ENCODE measurements at places on chromosomes 7 and 10. TPM values are rescaled to one million over a fixed set of nuclear protein-coding genes. Genes with fewer than 3 reads are reported as not detected.

- peaks cover 3% of the 10 kb centered on the region for H3K27me3 ChIP-seq
- peak; percentile 79 for DNase-seq
- H3K4me3 ChIP-seq, result peak overlapping the region; percentile 50
Measured at GRCh38 chr7:44145969-44146911, 5.1 kb upstream of the MYL7 start.

DNA sequence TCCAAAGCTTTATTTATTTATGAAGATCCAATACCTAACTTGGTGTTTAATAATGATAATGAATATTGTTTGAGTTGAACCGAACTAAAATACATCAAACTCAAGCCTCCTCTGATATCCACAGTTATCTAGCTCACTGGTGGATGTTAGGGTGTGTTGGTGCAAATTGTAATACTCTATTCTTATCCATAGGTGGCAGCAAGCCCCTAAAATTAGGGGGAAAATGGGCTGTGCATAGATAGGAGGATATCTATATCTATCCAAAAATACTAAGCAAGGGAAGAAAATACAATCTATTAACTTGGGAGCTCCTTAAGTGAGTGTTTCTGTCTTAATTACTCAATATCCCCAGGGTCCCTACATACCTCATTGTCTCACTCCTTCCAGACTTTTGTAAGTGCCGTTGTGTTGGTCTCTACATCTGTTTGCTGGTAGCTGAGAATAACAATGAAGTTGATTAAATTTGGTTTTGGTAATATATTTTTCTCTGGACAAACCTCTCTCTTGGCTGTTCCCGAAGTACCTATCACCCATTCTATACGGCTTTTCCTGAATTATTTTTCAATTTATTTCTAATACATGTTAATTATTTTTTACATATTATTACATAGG, 55.0 kb upstream of the VWDE start:
- DNase-seq, result no peak
- no peak overlapping the region for H3K27ac ChIP-seq
- H3K27me3 ChIP-seq, result peaks cover 16% of the 10 kb centered on the region
- H3K36me3 ChIP-seq, result no peaks in the 10 kb centered on the region
- no peaks in the 10 kb centered on the region for H3K4me1 ChIP-seq

The POLR2J2 gene
- total RNA-seq, result 2.3 TPM

DNA sequence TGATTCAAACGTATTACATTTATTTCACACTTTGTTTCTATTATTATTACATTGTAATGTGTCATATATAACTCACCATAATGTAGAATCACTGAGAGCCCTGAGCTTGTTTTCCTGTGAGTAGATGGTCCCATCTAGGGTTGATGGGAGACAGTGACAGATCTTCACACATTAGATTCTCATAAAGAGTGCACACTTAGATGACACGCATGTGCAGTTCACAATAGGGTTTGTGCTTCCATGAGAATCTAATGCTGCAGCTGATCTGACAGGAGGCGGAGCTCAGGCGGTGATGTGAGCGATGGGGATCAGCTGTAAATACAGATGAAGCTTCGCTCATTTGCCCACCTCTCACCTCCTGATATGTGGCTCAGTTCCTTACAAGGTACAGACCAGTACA, 36.1 kb downstream of the BMPER start:
- H3K27me3 ChIP-seq, result no peaks in the 10 kb centered on the region
- no peaks in the 10 kb centered on the region for H3K36me3 ChIP-seq
- DNase-seq, result no peak
- H3K27ac ChIP-seq, result no peak overlapping the region
- no peaks in the 10 kb centered on the region for H3K4me1 ChIP-seq

The HOXA10 gene
- not detected for total RNA-seq

GRCh38 chr7:137952426-137952805, 49.5 kb downstream of the CREB3L2 start:
- peaks cover 66% of the 10 kb centered on the region for H3K4me1 ChIP-seq
- H3K36me3 ChIP-seq, result no peaks in the 10 kb centered on the region
- no peaks in the 10 kb centered on the region for H3K27me3 ChIP-seq
- no peak overlapping the region for H3K4me3 ChIP-seq

DNA sequence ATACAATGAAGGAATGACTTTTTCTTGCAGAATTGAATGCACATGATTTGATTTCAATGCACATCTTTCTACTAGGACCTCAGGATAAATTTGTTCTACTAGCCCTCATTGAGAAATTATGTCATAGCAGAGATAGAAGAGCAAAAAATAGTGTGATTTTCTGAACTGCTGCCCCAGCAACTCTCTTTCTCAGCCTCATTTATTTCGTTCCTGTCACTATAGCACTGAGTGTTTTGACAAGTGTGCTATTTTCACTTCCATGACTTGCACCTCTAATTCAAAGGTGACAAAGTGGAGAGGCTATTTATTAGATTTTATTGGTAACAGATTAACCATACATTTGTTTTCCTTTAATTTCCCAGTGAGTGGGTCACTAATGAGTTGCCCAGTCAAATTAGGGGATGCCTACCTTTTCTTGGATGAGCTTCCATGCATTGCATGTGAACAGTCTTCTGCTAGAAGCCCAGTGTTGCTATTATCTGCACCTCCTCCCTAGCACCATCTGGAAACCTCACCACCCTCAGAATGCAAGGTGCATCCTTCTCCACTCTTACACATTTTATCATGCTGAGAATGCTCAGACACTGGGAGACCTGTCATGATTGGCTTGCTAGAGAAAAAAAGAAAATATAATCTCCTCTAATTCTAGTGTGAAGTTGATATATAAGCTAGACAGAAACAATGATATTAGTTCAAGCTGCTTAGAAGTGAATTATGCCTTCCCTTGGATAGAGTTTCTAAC, 119.6 kb upstream of the CTTNBP2 start:
- H3K36me3 ChIP-seq, result no peaks in the 10 kb centered on the region
- H3K27ac ChIP-seq, result no peak overlapping the region
- DNase-seq, result no peak
- no peaks in the 10 kb centered on the region for H3K27me3 ChIP-seq
- no peak overlapping the region for H3K4me3 ChIP-seq
- H3K4me1 ChIP-seq, result no peaks in the 10 kb centered on the region

DNA sequence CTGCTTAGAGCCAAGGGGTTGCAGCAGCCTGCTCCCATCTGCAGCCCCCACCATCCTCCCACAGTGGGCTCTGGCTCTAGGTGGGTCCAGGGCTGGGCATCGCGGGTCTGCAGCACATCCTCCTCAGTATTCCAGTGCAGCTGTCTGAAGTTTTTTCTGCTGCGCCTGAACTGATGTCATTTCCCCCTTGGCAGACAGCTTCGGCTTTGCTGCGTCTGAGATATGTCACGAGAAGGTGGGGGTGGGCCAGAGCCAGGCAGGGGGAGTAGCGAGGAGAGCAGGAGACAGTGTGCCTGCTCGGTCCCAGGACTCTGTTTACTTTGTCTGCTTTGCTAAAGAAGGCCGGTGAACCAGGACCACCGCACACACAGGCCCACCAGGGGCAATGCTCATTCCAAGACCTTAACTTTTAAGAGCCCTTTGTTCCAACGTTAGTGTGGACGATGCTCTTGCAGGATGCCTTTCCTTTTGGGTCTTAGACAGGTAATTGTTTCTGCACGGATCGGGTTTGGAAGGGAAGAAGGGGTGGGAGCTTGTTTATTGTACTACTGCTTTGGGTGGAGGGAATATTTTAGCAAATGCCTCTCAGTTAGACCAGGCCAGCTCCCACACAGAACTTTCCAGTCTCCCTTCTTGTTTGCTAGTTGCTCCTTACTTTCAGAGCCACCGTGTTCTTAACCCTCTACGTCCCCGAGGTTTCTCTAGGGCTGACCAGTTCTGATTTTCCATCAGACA, 32.4 kb downstream of the WBP1L start:
- H3K36me3 ChIP-seq, result no peaks in the 10 kb centered on the region
- H3K27ac ChIP-seq, result peak overlapping the region; percentile 98
- H3K27me3 ChIP-seq, result no peaks in the 10 kb centered on the region
- H3K4me1 ChIP-seq, result peaks cover 32% of the 10 kb centered on the region
- peak; percentile 78 for DNase-seq

The TMEM139 gene
- 11.5 TPM for total RNA-seq

- H3K4me3 ChIP-seq, result no peak overlapping the region
- peaks cover 2% of the 10 kb centered on the region for H3K4me1 ChIP-seq
- H3K27me3 ChIP-seq, result no peaks in the 10 kb centered on the region
- no peaks in the 10 kb centered on the region for H3K36me3 ChIP-seq
- H3K27ac ChIP-seq, result no peak overlapping the region
Measured at GRCh38 chr7:117005449-117005848, 52.1 kb downstream of the ST7 start.

GRCh38 chr10:93124580-93125318, 51.1 kb downstream of the CYP26A1 start:
- H3K27me3 ChIP-seq, result no peaks in the 10 kb centered on the region
- no peak for DNase-seq
- no peak overlapping the region for H3K27ac ChIP-seq
- H3K4me3 ChIP-seq, result no peak overlapping the region
- no peaks in the 10 kb centered on the region for H3K4me1 ChIP-seq

The PIP4K2A gene
- total RNA-seq, result 14.6 TPM

DNA sequence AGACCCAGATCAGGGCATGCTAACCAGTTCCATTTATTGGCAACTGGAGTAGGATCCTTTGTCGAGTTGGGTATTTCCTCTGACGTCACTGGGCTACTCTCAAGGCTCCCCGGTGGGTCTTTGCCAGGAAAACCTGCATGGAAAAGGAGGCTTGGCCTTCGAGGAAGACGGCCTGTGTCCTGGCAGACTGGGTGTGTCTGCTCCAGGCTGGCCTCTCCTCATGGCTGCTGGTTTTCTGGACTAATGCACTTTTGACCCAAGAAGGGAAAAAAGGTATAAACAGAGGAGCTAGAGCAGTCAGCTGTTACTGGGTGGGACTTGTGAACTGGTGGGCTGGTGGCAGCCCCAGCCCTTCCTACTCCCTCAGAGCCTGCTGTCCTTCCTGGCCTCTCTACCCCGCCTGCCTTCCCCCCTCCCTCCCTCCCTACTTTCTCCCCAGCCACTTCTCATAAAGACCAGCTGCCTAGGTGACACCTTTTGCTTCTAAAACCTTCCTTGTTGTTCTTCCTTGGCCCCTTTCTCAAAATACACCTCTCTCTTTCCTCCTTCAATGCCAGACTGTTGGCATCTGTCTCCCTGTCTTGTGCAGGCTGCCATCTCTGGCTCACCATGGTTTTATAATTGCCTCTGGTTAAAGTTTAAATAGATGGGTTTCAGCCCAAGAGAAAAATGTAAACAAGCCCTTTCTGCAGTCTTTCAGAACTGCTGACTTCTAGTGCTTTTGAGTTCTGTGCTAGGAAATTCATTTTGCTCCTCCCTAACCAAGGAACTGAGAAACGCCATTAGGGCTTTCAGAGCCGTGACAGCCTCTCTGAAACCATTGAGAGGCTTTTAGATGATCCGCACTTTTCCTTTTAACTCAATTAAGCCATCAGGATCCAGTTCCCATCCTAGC, 101.8 kb upstream of the MKLN1 start:
- no peak overlapping the region for H3K4me3 ChIP-seq
- peak overlapping the region; percentile 5 for H3K27ac ChIP-seq
- peak; percentile 53 for DNase-seq
- H3K36me3 ChIP-seq, result no peaks in the 10 kb centered on the region

- no peaks in the 10 kb centered on the region for H3K27me3 ChIP-seq
- no peaks in the 10 kb centered on the region for H3K4me1 ChIP-seq
- no peak overlapping the region for H3K27ac ChIP-seq
Measured at GRCh38 chr7:21850531-21851285, 95.0 kb downstream of the CDCA7L start.

DNA sequence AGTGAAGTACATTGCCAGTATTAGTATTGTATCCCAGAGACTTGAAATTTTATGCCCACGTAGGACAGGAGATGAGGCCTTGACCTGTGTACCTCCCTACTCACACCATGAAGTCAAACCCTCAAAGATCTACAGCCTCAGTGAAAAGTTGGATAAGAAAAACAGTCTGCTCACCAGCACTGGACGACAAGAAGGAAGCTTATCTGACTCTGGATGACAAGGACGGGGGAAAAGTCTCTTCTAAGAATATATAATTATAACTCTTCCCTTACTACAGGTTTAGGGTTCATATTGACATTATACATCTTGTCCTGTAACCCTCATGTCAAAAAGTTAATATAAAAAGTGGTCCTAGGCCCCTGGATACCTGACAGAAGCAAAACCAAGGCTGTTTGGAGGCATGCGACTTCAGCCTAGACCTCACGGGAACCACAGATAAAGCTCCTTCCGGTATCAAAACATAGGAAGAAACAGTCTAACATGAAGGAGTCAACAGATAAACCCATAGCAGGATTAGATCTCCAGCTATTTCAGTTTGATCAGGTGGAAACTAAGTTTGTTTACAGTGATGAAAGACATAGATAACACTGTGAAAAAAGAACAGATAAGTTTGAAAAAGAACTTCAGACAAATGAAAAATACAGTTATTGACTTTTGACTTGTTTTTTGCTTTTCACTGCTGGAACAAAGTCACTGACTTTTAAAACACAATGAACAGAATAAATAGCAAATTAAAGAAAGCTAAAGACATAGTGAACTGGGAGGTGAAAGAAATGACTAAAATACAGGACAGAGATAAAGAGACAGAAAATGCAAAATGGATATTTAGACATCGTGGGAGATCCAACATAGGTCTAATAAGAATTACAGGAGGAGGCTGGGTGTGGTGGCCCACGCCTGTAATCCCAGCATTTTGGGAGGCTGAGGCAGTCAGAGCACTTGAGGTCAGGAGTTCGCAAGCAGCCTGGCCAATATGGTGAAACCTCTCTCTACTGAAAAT, 145.9 kb downstream of the PHTF2 start:
- H3K27ac ChIP-seq, result no peak overlapping the region
- peaks cover 17% of the 10 kb centered on the region for H3K36me3 ChIP-seq
- DNase-seq, result no peak
- H3K4me3 ChIP-seq, result no peak overlapping the region
- H3K4me1 ChIP-seq, result no peaks in the 10 kb centered on the region

The USP6NL gene
- 5.7 TPM for total RNA-seq

DNA sequence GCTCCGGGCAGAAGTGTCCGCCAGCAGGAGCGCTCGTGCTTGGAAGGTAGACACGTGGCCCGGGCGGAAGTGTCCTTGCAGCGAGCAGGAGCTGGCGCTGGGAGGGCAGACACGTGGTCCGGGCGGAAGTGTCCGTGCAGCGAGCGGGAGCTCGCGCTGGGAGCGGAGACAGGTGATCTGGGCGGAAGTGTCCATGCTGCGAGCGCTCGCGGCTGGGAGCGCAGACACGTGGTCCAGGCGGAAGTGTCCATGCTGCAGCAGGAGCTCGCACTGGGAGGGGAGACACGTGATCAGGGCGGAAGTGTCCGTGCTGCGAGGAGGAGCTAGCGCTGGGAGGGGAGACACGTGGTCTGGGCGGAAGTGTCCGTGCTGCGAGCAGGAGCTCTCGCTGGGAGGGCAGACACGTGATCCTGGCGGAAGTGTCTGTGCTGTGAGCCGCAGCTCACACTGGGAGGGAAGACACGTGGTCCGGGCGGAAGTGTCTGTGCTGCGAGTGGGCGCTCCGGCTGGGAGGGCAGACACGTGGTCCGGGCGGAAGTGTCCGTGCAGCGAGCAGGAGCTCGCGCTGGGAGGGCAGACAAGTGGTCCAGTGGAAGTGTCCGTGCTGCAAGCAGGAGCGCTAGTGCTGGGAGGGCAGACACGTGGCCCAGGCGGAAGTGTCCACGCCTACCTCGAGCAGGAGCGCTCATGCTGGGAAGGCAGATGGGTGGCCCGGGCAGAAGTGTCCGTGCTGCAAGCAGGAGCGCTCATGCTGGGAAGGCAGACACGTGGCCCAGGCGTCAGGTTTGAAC, 41.1 kb upstream of the PRKAR1B start:
- H3K4me3 ChIP-seq, result no peak overlapping the region
- no peak for DNase-seq
- H3K4me1 ChIP-seq, result peaks cover 30% of the 10 kb centered on the region
- H3K27me3 ChIP-seq, result no peaks in the 10 kb centered on the region

- peaks cover 29% of the 10 kb centered on the region for H3K4me1 ChIP-seq
- H3K36me3 ChIP-seq, result peaks cover 9% of the 10 kb centered on the region
- peak overlapping the region; percentile 72 for H3K27ac ChIP-seq
- no peaks in the 10 kb centered on the region for H3K27me3 ChIP-seq
- no peak overlapping the region for H3K4me3 ChIP-seq
- no peak for DNase-seq
Measured at GRCh38 chr7:130430841-130431666, 9.8 kb downstream of the CEP41 start.
